ENCODE measurements at places on chromosomes 13 and 19.

GRCh38 chr13:94967183-94968039 lies 255.1 kb upstream of the SOX21 start:
- peak overlapping the region; percentile 71 for H3K4me3 ChIP-seq
- no peak overlapping the region for H3K27ac ChIP-seq
- peaks cover 4% of the 10 kb centered on the region for H3K4me1 ChIP-seq
- H3K27me3 ChIP-seq = no peaks in the 10 kb centered on the region

- 0 out of 3 replicates have a peak overlapping the region, but pooled peaks have one; percentile 9 for H3K4me3 ChIP-seq
- no peaks in the 10 kb centered on the region for H3K4me1 ChIP-seq
- no peaks in the 10 kb centered on the region for H3K36me3 ChIP-seq
- no peaks in the 10 kb centered on the region for H3K27me3 ChIP-seq
- no peak for DNase-seq
- no peak overlapping the region for H3K27ac ChIP-seq
Measured at GRCh38 chr19:15443838-15444237, 5.9 kb downstream of the WIZ start.

- H3K4me1 ChIP-seq = no peaks in the 10 kb centered on the region
- DNase-seq = peak; percentile 22
- H3K36me3 ChIP-seq = no peaks in the 10 kb centered on the region
- H3K4me3 ChIP-seq = peak overlapping the region; percentile 2
- peaks cover 2% of the 10 kb centered on the region for H3K27me3 ChIP-seq
Measured at GRCh38 chr19:3788996-3789778, 3.0 kb upstream of the MATK start.

GRCh38 chr19:58544591-58545285 lies 874 bp downstream of the TRIM28 start:
- peak; percentile 28 for DNase-seq
- peaks cover 4% of the 10 kb centered on the region for H3K27me3 ChIP-seq
- H3K4me1 ChIP-seq = peaks cover 4% of the 10 kb centered on the region
- peaks cover 48% of the 10 kb centered on the region for H3K36me3 ChIP-seq

DNA sequence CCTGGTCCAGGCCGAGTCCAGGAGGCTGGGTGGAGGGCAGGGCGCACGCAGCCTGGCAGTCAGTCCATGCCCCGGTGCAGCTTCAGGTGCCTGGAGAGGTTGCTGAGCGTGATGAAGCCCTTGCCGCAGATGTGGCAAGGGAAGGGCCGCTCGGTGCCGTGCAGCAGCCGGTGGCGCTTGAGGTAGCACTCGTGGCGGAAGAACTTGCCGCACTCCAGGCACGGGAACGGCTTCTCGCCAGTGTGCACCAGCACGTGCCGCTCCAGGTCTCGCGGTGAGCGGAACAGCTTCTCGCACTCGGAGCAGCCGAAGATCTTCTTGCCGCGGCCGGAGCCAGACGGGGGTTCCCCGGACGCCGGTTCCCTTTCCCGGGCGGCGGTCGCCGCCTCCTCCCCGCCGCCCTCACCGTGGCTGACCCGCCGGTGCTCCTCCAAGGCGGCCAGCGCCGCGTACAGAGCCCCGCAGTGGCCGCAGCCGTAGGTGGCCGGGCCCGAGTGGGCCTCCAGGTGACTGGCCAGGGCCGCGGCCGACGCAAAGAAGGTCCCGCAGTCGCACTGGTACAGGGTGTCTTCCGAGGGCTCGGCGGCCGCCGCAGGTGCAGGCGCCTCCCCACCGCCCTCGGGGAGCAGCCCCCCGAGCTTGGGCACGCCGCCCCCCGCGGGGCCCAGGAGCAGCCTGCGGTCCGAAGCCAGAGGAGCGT lies 6.8 kb downstream of the FIZ1 start:
- H3K36me3 ChIP-seq = peaks cover 28% of the 10 kb centered on the region
- no peaks in the 10 kb centered on the region for H3K27me3 ChIP-seq
- no peak overlapping the region for H3K27ac ChIP-seq
- peak; percentile 66 for DNase-seq
- H3K4me3 ChIP-seq = no peak overlapping the region
- no peaks in the 10 kb centered on the region for H3K4me1 ChIP-seq
